Right atrium auricular region (tissue), 2 donors: ENCODE measurements at places on chromosomes 12 and 14. TPM values are rescaled to one million over a fixed set of nuclear protein-coding genes. Genes with fewer than 3 reads are reported as not detected.

DNA sequence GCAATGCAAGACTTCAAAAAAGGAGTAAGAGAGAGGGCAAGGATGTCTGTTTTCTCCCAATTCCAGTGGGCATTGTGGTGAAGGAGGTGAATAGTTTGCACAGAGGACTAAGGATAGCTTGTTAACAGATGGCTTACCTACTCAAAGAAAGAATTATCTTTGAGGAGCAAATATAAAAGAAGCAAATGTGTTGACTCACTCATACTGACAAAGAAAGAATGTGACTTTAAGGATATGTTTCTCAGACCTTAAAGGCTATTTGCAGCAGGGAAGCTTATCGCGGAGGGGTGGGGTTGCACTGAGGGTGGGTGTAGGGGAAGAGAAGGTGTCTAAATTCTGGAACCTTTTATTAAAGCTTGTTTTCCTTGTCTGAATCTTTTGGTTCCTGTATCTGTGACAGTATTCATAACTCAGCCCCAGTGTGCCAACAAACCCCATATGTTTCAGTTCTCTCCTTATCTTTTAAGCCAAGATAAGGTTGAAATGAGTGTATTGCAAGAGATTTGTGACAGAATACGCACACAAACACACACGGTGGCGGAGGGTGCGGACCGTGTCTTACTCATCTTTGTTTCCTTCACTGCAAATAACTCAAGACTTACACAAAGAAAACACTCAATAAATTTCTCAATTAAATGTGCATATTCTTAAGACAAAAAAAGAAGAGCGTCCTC is 146.4 kb upstream of the ARID2 start:
- no peak for DNase-seq

DNA sequence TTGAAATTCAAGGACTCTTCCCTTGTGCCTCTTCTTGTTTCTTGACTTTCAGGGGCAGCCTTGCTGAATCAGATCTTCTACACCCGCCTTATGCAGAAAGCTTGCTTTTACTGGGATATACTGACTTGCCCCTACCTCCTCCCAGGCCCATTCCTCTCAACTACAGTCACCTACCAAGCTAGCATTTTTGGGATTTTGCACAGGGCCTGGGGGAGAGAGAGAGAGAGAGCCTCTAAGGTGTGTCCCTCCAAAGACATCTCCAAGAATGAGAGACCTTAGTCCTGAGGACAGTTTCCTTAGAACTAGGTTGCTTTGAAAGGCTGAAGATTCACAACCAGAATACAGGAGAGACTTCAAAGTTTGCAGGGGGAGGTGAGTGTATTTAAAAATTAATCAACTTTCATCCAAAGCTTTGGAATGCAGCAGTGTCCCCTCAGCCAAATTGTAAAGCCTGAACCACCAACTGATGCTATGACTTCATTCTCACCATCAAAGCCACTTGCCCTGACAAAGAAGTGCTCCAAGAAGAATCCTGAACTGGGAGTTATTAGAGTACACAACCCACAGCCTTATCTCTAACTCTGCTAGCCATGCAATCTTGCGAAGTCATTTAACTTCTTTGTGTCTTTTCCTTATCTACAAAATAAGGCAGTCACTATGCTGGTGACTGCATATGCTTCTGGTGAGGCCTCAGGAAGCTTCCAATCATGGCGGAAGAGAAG is 96.1 kb upstream of the EGLN3 start:
- no peak for DNase-seq

DNA sequence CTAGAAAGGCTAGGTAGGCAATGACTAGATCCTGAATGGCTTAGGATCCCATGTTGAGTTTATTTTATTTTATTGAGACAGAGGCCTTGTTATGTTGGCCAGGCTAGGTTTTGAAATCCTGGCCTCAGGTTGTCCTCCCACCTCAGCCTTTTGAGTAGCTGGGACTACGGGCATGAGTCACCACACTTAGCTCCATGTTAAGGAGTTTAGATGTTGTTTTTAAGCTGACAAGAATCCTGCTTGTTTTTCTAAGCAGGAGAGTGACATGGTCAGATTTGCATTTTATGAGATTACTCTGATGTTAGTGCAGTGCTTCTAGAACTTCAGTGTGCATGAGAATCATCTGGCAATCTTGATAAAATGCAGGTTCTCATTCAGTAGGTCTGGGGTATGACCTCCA is 14.5 kb downstream of the CCDC198 start:
- DNase-seq = no peak

- no peak for DNase-seq
Measured at GRCh38 chr14:71247106-71247505, 339.8 kb downstream of the PCNX1 start.

DNA sequence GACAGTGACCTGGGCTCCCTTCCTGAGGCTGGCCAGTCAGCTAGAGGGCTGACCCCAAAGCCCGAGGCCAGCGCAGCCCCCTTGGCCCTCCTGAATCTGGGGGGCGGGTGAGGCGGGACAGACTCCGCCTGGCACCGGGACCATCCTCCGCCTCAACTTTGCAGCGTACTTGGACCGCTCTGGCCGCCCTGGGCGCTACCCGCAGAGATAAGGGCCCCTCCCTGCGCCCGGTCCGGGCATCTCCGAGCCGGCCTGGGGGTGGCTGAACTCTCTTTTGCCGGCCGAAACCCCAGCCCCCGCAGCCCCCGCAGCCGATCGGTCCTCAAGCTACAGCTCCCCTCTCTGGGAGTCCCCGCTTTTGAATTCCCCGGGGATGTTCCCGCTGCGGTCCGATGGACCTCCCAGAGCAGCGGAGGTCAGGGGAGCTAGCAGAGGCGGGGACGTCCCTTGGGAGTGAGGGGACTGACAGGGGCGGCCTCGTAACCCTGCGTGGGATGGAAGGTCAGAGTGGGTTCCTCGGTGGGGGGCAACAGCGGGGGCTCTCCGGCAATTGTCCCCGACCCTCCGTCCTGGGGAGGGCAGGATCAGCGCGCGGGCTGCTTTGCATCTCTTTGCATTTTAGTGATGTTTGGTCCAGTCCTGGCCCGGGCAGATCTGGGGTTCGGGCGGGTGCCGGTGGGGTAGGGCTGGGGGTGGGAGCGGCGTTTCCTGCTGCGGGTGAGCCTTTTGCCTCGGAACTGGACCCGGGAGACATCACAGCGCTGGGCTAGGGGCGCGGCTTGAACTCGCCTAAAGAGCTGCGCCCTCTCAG is at the start of gene CRIP1:
TSS of gene CRIP1 (plus strand) at position 724 of the 811 bp plus-strand sequence. CDS start 374 bp downstream, outside the sequence.
- no peak for DNase-seq

- DNase-seq = no peak
Measured at GRCh38 chr12:124525455-124525854, 42.0 kb downstream of the NCOR2 start.

DNA sequence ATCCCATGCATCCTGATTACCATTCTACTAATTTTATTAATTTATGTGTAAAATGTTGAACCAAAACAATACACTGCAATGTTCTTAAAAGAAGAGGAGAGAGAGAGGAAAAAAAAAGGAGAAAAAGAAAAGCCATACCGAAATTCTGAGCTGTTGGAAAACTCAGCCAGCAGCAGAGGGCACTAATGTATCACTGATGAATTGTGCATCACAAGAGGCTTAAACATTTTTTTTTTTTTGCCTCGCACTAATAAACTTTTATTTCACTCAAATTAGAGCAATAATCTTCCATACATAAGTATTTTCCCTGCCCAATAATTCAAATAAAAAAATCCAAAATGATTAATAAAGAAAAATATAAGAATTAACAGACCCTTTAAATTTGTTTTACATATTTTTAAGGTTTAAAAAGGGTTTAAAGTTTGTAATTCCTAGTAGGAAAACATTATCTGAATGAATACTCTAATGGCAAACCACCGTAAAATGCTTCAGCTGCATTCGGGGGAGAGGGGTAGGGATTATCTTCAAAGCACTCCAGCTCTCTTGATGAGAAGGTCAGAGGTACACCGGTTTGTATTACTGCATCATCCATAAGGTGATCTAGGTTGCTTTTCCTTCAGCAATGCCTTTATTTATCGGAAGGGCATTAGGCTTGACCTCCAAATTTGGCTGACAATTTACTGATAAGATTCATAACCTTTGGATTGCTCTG is 41.9 kb downstream of the ATP23 start:
- DNase-seq = no peak

GRCh38 chr12:19740472-19741131 is 301.3 kb downstream of the AEBP2 start:
- no peak for DNase-seq

GRCh38 chr12:11711651-11712327 is 62.3 kb downstream of the ETV6 start:
- DNase-seq = no peak

- no peak for DNase-seq
Measured at GRCh38 chr12:113403435-113404415, at the start of gene SDS. SDS (minus strand) TSS chr12:113403887; CDS start chr12:113399708, 4,179 bp downstream.

DNA sequence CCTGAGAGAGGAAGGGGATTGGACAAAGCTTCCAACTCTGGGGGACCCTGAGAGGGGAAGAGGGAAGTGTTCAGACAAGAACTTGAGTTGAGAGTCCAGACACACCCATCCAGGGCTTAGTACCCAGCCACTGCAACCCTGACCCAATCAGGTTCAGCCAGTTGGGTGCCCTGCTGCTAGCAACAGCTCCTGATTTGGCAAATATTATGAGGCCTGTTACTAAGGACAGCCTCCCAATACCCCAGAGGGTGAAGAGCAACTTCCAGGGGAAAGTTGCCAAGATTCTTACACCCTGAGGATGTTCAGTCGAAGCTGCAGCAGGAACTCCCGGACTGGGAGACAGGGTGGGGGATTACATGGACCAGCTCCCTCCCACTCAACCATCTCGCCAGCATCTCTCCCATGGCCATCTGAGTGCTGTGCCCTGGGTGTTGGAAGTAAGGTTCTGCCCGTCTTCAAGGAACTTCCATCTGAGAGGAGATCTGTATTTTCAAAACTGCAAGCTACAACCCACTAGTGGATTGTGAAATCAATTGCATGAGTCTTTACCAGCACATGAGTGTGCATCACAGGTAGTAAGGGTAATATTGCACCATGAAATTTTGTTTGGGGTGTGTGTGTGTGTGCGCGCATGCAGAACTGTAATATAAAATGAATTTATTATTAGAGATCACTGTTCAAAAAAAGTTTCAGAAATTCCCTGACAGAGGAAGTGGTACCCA is 11.5 kb upstream of the KRT78 start:
- no peak for DNase-seq

GRCh38 chr14:100058777-100059437 is 6.3 kb upstream of the EVL start:
- no peak for DNase-seq

GRCh38 chr14:74911704-74912103 is 11.4 kb downstream of the RPS6KL1 start:
- no peak for DNase-seq

GRCh38 chr12:93740751-93741150 is 63.6 kb downstream of the CRADD start:
- no peak for DNase-seq

GRCh38 chr12:47811581-47812484 is 7.9 kb downstream of the HDAC7 start:
- peak; percentile 92 for DNase-seq

- peak; percentile 61 for DNase-seq
Measured at GRCh38 chr12:12349711-12350665, at the start of gene MANSC1. MANSC1 (minus strand) TSS chr12:12350242; CDS start chr12:12343314, 6,928 bp downstream.

- no peak for DNase-seq
Measured at GRCh38 chr12:105840384-105840783, 298.4 kb downstream of the NUAK1 start.

- DNase-seq = no peak
Measured at GRCh38 chr12:106889326-106889725, 66.4 kb upstream of the TMEM263 start.

- DNase-seq = no peak
Measured at GRCh38 chr12:8890313-8891085, 23.8 kb upstream of the PHC1 start.

DNA sequence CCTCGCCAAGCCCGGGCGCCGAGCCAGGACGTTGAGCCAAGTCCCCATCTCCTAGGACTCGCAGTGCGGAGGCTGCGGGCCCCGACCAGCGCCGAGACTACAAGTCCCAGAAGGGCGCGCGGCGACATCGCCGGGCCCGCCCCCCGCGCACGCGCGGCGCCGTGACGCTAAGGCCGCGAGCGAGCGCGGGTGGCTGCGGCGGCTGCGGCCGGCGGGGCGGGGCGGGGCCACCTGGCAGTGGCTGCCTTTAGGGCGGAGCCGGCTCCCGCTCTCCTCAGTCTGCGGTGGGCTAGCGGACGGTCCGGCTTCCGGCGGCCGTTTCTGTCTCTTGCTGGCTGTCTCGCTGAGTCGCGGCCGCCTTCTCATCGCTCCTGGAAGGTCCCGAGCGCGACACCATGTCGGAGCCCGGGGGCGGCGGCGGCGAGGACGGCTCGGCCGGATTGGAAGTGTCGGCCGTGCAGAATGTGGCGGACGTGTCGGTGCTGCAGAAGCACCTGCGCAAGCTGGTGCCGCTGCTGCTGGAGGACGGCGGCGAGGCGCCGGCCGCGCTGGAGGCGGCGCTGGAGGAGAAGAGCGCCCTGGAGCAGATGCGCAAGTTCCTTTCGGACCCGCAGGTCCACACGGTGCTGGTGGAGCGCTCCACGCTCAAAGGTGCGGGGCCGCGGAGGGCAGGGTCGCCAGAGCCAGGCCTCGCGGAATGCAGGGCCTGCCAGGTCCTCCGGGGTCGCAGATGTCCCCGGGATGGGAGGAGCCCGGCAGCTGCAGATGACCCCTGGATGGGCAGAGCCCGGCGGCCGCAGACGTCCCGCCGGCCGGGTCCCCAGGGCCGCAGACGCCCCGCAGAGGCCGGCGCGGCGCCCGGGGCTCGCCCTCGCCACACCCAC is at the start of gene DYNC1H1:
TSS of gene DYNC1H1 (plus strand) at position 277 of the 884 bp plus-strand sequence. CDS start at position 396, 119 bp downstream.
- peak; percentile 97 for DNase-seq

DNA sequence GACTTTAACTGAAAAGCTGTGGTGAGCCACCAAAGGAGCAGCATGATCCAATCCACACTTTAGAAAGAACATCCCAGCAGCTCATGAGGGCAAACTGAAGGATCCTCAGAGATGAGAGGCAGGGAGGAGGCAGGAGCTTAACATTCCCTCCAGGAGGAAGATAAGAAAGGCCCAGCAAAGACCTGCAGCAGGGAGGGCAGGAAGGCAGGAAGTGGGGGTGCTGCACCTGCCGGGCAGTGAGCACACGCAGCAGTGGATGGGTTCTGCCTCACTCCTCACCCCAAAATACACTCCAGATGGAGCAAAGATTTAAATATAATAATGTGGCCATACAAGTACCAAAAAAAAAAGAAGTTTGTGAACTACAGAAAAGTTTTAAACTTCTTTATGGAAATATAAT is 48.4 kb downstream of the GCH1 start:
- DNase-seq = no peak

DNA sequence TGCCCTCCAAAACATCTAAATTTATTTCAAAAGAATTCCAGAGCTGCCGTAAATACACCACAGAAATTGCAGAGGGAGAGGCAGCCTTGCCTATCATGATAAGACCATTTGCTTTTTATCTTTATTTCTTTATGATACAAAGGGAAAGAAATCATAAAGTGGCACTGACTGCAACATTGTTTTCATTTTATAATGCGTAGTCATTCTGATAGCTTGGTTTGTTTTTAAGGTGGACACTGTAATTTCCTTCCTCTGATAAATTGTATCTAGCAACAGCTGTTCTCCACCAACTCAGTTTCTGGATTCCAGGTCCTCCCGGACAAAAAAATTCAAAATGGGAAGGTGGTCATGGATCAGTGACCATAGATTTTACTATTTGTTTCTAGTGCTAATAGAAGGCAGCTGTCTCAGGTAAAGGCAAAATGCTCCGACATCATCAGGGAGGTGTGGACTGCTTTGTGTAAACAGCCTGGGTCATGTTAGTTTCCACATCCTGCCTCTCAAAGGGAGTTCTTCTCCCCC is 623 bp upstream of the TSPAN8 start:
- DNase-seq = no peak

Gene TESPA1
- not detected for total RNA-seq

Gene ATG14
- 6.7 TPM for total RNA-seq

Gene EMP1
- 188 TPM for total RNA-seq

Gene KRT83
- total RNA-seq = not detected

Gene NINJ2
- 8.8 TPM for total RNA-seq

Gene PRICKLE1
- 19.7 TPM for total RNA-seq

Gene RNF212B
- not detected for total RNA-seq
